Posterior vena cava (tissue), 2 donors: ENCODE measurements at places on chromosomes 12 and 14. TPM values are rescaled to one million over a fixed set of nuclear protein-coding genes. Genes with fewer than 3 reads are reported as not detected.

DNA sequence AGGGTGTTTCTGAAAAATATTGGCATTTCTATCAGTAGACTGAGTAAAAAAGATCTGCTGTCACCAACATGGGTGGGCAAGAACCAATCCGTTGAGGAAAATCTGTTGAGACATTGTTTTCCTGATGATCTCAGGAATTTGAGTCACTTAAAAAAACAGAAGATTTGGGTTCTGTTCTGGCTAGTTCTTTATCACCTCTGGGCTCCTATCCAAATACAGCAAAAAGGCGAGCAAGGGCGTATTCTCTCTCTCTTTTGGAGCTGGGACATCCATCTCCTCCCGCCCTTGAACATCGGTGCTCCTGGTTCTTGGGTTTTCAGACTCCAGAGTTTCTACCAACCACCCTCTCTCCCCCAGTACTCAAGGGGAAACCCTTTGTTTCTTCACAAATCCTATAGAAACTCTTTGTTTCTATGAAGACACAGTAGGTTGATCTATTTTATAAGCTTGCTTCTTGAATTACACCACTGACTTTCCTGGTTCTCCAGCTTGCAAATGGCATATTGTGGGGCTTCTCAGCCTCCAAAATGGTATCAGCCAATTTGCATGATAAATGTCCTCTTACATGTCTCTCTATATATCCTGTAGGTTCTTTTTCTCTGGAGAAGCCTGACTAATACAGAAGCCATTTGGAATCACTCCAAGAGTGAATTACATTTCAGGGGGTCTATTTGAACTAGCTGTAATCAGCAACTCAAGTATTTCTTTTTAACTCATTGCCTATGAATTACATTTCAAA lies 263.9 kb upstream of the TMTC1 start:
- no peak for DNase-seq

Gene DCN
- total RNA-seq = 1,461 TPM

Gene ZFHX2
- 2.4 TPM for total RNA-seq

GRCh38 chr12:54404061-54405004 lies 14.7 kb downstream of the ITGA5 start:
- no peak for DNase-seq

Gene IAPP
- total RNA-seq = not detected

DNA sequence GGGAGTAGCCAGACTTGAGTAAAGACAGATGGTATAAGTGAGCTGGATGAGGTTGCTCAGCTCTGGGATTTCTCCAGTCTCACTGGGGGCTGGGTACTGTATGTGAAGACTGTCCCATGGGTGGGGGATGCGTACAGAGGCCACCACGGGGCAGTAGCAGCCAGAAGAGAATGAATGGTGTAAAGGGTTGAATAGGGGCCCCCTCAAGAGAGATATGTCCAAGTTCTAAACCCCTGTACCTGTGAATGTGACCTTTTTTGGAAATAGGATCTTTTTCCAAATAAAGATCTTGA lies 21.8 kb upstream of the BCDIN3D start:
- DNase-seq = no peak

GRCh38 chr12:118493962-118494361 lies 117.6 kb downstream of the SUDS3 start:
- DNase-seq = no peak

Gene TUBA1A
- 240 TPM for total RNA-seq

Gene NPFF
- not detected for total RNA-seq

Gene REC8
- 9.4 TPM for total RNA-seq

GRCh38 chr12:53333845-53334244 lies 2.3 kb downstream of the SP7 start:
- no peak for DNase-seq
